GF-D8 (cell line): ENCODE measurements at places on chromosomes 5 and 9.

- no peak for DNase-seq
Observed at GRCh38 chr5:36261186-36261585, 19.5 kb upstream of the NADK2 start.

DNA sequence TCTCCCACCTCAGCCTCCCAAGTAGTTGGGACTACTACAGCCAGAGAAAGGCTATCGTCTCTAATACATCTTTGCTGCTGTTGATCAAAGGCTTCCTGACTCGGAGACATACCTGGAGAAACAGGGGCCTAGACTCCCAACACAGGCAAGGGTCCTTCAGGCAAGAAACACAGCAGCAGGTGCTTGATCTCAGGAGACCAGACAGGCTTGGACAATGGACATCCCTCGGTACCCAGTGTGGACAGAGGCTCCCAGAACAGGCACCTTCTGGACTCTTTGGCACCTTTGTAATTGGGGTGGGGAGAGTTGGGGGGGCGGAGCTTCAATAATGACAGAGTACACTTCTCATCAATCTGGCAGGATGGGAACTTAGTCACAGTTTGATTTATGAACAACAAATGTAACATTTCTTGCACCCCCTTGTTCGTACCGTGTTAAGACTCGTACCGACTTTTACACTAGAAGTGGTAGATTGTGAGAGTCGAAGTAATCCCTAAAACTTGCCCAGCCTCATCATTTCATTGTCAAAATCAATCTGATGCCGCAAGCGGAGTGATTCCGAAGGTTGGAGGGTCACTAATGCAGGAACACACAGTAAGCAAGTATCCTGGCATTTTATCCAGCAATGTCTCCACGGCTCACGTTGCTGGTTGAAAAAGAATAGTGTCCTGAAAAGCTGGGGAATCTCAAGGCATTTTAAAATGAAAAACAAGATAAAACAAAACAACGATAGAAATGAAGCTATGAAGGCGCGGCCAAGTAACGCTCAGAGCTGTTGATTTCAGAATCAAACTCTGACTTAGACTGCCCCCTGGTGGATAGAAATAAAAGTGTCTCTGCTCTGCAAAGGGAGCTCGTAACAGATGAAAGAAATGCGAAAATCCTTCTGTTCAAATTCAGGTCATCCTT lies 46.4 kb upstream of the STK32A start:
- no peak for DNase-seq

GRCh38 chr5:137179203-137179602 lies 319.9 kb downstream of the SPOCK1 start:
- DNase-seq: no peak

GRCh38 chr5:76074487-76075065 lies 8.6 kb upstream of the SV2C start:
- no peak for DNase-seq
